ENCODE measurements at places on chromosomes 5 and 9.

GRCh38 chr9:114004221-114004716 lies 73.8 kb downstream of the AMBP start:
- DNase-seq: no peak

DNA sequence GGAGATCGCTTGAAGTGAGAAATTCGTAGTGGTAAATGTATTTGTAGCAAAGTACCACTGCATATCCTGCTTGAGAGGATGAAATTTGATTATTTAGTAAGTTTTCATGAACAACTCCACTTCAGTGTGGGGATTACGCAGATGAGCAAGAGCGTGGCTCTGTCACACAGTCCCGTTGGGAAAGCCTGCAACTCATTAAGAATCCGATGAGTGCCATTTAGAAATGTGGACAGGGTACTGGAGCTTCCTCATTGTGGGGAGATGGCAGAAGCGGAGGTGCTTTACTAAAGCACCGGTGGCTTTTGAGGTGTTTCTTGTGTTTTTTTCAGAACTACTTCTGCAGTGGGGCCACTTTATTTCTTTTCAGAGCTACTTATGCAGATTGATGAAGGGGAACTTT lies 1.4 kb downstream of the TJP2 start:
- DNase-seq: no peak

GRCh38 chr9:33157960-33158842 lies 8.9 kb downstream of the B4GALT1 start:
- no peak for DNase-seq

- DNase-seq: no peak
Measured at GRCh38 chr9:79652598-79652997, 80.8 kb downstream of the TLE4 start.

- no peak for DNase-seq
Measured at GRCh38 chr5:73739650-73740049, 113.7 kb downstream of the ARHGEF28 start.

GRCh38 chr9:129326061-129327005 lies 148.3 kb upstream of the IER5L start:
- DNase-seq: no peak

GRCh38 chr5:39816156-39816845 lies 391.5 kb upstream of the DAB2 start:
- no peak for DNase-seq

DNA sequence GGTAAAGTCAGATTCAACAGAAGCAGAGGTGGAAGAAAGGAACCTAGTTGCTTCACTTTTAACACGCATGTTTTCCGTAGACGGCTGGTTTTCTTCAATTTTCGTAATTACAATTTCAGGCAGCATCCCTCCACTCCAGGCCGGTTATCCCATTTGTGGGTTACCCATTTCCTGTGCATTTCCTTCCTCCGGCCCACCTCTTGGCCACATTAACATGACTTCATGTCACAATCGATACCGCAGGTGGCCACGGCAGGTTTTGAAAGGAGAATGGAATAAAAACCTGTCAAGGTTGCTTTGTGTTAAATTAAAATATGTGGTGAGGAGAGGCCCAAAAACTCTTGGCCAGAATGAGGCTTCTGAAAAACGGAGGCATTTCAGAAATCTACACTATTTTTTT lies 130.2 kb downstream of the PCSK5 start:
- DNase-seq: no peak

DNA sequence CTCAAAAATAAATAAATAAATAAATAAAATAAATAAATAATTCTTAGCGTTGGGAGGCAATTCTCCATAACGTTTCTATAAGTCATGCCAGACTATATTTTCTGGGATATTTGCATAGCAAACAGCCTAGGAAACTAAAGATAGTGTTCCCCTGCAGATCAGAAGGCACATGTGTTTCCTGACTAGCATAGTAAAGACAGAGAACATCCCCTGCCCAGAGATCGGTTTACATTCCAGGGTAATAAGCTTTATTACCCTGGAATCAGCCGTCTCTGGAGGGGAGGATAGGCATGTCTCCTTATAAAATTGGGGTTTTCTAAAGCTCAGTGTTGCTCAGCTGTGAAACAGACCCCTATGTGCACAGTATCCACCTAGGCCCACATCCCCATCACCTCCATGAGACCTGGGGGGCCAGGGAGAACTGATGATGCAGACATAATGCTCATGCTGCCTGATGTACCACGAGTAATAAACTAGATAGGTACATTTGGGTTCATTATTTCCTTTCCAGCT lies 36.9 kb upstream of the IFNK start:
- DNase-seq: no peak

- DNase-seq: no peak
Measured at GRCh38 chr5:151254556-151254955, 1.6 kb downstream of the GM2A start.

All from activated CD4-positive, alpha-beta T cell treated with anti-CD3 and anti-CD28 coated beads for 4 hours (primary cell).